Thoracic aorta endothelial cell (primary cell): ENCODE measurements at places on chromosomes 1 and 21. TPM values are rescaled to one million over a fixed set of nuclear protein-coding genes. Genes with fewer than 3 reads are reported as not detected.

Gene ITGB3BP
- 42.6 and 60.0 TPM in 2 replicates for total RNA-seq

Gene PLA2G5
- total RNA-seq, result 0.36 TPM in 1 of 2 replicates, not detected in the other

Gene S100A7A
- total RNA-seq, result not detected in 2 replicates

Gene PLA2G2D
- total RNA-seq, result not detected in 2 replicates

Gene GLIS1
- not detected in 2 replicates for total RNA-seq

Gene OR6K3
- not detected in 2 replicates for total RNA-seq

Gene NEGR1
- 12.1 and 12.2 TPM in 2 replicates for total RNA-seq

Gene PTPRF
- total RNA-seq, result 139 and 161 TPM in 2 replicates

Gene MAP10
- total RNA-seq, result 1.9 and 2.8 TPM in 2 replicates

Gene ODF2L
- 98.0 and 111 TPM in 2 replicates for total RNA-seq

Gene RGS13
- total RNA-seq, result not detected in 2 replicates

Gene HCRTR1
- total RNA-seq, result 0.57 and 0.66 TPM in 2 replicates

Gene TRMT13
- total RNA-seq, result 20.2 and 21.7 TPM in 2 replicates

Gene MCOLN2
- 0.27 and 0.36 TPM in 2 replicates for total RNA-seq

Gene SAMD13
- total RNA-seq, result 2.8 and 3.2 TPM in 2 replicates

Gene EPB41
- 47.2 and 51.0 TPM in 2 replicates for total RNA-seq

Gene CEP170
- total RNA-seq, result 364 and 370 TPM in 2 replicates

Gene TNFRSF1B
- total RNA-seq, result 28.1 and 30.5 TPM in 2 replicates

Gene ITLN2
- total RNA-seq, result 0.27 TPM in 1 of 2 replicates, not detected in the other

Gene FBXO2
- 0.40 and 0.50 TPM in 2 replicates for total RNA-seq

Gene RBM8A
- total RNA-seq, result 141 and 152 TPM in 2 replicates

Gene TMEM200B
- 0.66 and 2.7 TPM in 2 replicates for total RNA-seq

Gene FOXD2
- total RNA-seq, result 0.07 and 0.13 TPM in 2 replicates

Gene RAD54L
- total RNA-seq, result 7.3 and 11.1 TPM in 2 replicates
